EH (cell line): ENCODE measurements at places on chromosomes 5 and 9.
A peak's percentile ranks its signal among the peaks of the same experiment; 100 is the strongest.

DNA sequence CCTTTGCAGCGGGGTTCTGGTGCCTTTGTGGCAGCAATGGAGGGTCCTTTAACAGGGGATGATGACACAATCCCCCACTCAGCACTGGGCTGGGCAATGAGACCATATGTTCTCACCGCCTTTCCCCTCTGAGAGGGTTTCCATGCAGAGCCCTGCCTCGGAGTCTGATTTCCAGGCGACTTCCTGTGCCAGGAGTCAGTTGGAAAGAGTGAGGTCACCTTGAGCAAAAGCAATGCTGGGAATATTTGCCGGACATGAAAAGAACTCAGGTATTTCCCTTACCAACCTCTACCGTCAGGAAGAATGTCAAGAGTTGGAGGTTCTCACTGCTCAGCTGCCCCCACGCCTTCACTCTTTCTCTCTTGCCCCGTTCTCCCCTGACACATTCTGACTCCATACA is 284.2 kb upstream of the IRX1 start:
- no peak for DNase-seq

- DNase-seq: no peak
Measured at GRCh38 chr5:78858364-78858763, 126.7 kb downstream of the ARSB start.

DNA sequence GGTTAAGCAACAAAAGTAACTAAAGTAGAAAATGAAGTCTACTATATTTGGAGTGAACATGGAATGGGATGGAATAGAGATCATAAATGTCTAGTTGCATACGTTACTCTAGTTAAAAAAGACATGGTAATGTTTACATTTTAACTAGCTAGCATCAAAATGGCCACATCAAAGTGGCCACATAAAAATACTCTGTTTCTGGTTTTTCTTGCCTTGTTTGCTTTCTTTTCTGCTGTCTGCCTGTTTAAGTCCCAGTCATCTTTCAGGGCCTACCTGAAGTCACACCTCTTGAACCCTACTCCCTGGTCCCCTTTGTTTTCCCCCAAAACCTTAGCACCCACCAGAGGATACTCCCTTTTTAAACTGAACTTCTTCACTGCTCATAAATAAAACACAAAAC is 6.4 kb upstream of the KIF2A start:
- no peak for DNase-seq

GRCh38 chr9:87620731-87621322 is 105.1 kb upstream of the CTSL start:
- no peak for DNase-seq

DNA sequence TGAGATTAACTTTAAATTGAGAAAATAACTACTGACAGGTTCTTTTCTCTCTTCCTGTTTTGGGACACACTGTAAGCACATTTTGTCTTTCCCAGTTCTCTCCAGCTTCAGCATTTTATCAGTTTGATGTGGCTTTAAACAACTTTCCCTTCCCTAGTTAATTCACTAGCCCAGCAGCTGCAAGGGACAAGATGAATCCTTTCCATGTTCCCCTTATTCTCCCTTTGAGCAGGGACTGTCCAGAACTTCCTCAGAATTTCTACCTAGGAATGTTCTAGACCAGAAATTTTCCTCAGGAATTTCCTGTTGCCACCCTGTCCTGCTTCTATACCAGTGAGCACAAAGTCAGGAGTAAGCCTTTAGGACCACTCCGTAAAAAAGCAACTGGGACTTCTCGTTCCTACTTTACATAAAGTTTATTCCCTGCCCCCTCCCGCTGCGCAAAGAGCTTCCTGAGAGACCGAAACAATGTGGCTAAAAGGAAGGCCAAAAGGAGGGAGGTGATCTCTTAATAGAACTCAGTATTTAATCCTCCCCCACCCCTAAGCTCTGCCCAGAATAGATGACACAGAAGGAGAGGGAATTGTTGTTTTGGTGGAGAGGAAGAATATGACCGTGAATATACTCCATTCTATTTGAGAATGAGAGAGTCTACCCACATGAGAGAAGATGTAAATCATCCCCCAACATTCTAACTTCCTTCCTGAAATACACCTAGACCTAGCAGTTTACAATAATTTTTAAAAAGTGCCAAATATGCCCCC is 61.9 kb downstream of the GLIS3 start:
- peak; percentile 35 for DNase-seq

DNA sequence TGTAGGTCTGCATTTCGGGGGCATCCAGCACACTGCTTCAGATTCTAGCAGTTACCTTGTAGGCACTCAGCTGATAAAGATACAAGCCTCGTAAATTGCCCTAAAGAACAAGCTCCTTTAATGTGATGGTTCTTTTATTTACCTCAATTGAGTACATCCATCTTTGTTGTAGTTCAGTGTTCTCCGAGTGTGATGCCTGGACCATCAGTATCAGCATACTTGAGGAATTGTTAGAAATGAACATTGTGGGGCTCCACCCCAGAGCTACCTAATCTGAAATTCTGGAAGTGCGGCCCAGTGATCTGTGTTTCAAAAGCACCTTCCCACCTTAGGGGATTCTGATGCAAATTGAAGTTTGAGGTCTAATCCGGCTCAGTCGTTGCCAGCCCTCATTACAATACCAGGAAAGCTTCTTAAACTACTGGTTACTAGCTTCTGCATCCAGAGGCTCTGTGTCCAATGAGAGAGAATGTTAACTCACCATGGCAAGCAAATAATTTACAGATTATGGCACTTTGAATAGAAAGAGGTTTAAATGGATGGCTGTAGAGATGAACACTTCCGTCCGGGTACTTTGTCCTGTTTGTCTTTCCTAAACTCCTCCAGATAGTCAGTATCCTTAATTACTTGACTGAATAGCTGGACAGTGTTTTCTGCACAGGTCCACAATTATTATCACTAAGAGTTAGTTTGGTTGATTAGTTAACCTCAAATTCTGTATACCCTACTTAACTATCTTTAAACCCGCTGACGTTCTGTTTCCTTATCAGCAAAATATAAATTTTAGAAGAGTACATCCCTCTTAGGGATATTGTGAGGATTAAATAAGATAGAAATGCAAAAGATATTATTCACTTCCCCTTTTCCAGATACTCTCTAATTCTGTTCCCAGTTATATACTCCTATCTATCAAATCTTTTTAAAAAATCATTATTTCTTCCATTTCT is 47.9 kb downstream of the RAI14 start:
- DNase-seq: no peak

DNA sequence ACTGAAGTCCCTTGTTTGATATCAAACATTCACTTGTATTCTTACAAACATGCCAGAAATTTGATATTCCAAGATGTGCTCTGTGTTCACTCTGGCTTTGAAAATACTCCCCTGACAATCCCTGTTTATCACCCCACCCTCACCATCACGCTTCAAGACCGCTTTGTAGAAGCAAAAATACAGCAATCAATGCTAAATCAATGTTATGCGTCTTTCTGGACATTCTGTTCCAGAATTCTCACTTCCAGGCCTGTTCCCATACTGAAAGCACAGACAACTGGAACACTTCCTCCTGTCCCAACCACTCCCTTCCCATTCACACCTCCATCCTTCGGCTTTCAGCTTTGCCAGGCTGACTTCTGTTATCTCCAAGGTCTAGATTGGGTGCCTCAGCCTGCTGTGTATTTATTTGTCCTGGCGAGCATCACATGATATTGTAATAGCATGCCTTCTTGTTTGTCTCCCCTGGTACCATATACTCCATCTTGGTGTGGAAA is 72.8 kb downstream of the SNCAIP start:
- no peak for DNase-seq

DNA sequence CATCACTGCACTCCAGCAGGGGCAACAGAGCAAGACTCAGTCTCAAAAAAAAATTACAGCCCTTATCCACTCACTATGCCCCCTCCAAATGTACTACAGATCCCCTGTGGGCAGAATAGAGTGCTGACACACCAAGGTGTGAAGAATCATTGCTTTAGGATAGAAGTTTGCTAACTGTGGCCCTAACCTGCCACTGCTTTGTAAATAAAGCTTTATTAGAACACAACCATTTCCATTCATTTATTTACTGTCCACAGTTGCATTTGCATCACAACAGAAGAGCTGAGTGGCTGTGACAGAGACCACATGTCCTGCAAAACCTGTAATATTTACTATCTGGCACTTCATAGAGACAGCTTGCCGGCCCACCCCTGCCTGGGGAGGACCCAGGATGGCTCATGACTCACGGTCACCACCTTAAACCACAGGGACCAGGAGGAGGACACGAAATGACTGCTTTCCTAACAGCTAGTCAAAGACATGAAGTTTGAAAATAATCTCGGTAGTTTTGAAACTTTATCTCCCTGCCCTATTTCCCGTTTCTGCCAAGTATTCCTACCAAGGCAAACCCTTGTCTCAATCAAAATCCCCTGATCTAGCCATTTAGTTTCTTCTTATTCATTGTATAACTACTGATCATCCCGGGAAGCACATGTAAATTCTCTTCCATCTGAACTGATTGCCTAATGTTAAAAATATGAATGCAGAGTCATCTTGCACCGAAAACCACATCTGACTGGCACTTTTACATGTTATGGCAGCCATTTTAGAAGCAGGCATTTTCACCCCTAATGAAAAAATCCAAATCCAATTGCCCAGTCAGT is 206.1 kb downstream of the SLIT3 start:
- DNase-seq: peak; percentile 55

- DNase-seq: peak; percentile 67
Measured at GRCh38 chr9:121700165-121700831, 48.9 kb downstream of the DAB2IP start.

DNA sequence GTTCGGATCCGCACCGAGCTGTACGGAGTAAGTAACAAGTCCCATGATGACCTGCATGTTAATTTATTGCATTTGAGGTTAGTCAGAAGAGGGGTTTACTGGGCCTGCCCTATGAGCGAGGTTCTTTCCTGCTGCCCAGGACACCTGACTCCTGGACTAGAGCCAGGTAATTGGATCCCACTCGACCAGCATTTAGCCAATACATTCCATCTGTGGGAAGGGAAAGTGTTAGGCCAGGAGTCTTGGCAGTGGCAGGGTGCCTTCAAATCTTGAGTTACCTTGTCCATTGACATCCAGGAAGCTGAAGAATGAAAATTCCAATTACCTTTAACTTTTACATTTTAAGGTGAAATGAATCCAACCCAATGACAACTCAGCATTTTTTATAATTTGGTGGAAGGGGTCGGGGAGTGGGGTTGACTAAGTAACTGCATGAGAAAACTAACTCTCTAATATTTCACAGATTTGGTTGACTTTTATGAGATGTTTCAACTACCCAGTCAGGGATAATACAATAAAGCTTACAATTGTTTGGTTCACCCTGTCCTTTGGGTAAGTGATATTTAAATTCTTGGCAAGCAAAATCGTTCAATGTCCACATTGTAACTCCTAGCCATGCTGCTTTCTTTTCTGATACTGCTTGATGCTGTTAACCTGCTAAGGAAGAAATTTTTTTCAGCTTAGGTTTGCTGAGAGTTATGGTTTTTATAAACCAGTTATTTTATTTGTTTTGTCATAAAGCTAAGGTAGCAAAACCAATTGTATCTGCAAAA is 111.6 kb upstream of the IQGAP2 start:
- no peak for DNase-seq

- peak; percentile 71 for DNase-seq
Measured at GRCh38 chr9:36268007-36268427, 9.8 kb upstream of the GNE start.

GRCh38 chr9:5671711-5672353 is 42.9 kb downstream of the RIC1 start:
- peak; percentile 45 for DNase-seq

DNA sequence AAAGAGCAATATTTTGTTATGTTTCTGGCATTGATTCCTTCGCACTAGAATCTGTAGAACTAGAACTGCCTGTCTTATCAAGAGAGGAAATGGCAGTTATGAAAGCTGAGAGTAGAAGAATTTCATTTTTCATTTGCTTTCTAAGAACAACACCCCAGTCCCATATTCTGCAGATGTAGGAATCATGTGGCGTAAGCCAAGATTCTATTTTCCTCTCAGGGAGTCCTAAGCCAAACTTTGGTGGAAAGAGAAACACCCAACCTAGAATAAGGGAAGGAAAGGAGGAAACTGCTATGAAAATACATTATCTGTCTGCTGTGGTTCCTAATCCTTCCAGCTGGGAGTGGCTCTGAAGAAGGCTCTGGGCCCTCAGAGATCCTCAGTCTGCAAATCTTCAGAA is 1176.9 kb upstream of the C9orf72 start:
- DNase-seq: no peak

GRCh38 chr9:16719921-16720320 is 150.5 kb downstream of the BNC2 start:
- DNase-seq: no peak

- no peak for DNase-seq
Measured at GRCh38 chr5:62922191-62922590, 343.6 kb downstream of the LRRC70 start.

DNA sequence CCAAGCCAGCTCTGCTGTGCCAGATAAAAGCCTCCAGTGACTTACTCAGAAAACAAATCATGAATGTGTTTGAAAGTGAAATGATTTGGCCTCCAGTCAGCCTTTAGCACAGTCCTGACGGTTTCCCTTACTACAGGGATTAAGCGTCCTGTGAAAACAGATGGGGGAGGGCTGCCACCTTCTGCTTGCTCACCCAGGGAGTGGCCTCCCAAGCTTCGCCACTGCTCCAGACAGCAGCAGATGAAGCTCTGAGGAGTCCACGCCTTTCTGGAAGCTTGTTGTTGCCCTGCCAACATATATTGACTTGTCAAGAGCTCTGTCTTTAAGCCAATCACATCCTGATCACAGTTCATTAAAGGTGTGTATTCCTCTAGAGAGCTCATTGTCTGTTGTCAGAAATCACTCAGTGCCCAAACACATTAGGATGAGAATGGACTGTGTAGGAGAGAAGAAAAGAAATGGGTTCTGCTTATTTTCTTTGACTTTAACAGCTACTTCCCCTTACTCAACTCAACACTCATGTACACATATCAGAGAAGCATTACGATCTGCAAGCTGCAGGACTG is 4.9 kb upstream of the FYB1 start:
- no peak for DNase-seq

GRCh38 chr5:32095261-32095671 is 78.9 kb downstream of the GOLPH3 start:
- DNase-seq: peak; percentile 39
